ENCODE measurements at places on chromosomes 4 and X.

DNA sequence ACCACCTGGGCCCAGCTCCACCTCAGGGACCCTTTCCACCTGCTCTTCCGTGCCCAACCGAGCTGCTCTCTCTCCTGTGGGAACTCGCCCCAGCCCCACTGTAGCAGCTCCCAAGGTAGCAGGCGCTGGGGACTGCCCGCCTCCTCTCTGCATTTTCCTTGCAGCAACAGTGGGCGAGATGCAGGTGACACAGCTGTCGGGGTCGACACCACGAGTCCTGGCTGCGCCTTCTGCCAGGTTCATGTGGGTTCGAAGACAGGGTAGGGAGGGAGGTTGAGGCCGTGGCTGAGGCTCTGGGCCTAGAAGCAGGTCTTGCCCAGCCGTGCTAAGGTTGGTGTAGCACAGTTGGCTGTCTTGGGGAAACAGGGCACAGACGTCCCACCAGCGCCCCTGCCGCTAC, 245.2 kb upstream of the FSTL5 start:
- DNase-seq = no peak

- no peak for DNase-seq
Observed at GRCh38 chr4:130747842-130748241, 1651.9 kb downstream of the C4orf33 start.

DNA sequence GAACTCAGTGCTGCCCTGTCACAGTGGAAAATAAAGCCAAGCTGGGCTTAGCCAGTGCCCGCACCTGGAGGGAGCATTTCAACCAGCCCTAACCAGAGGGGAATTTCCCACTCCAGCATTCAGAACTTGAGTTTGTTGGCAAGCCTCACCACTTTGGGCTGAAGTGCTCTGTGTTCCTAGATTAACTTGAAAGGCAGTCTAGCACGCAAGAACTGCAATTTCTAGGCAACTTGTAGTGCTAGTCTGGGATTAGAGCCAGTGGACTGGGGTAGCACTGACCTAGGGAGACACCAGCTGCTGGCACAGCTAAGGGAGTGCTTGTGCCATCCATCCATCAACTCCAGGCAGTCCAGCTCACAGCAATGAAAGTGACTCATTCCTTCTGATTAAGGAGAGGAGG, 1060.6 kb upstream of the GRID2 start:
- DNase-seq = no peak

DNA sequence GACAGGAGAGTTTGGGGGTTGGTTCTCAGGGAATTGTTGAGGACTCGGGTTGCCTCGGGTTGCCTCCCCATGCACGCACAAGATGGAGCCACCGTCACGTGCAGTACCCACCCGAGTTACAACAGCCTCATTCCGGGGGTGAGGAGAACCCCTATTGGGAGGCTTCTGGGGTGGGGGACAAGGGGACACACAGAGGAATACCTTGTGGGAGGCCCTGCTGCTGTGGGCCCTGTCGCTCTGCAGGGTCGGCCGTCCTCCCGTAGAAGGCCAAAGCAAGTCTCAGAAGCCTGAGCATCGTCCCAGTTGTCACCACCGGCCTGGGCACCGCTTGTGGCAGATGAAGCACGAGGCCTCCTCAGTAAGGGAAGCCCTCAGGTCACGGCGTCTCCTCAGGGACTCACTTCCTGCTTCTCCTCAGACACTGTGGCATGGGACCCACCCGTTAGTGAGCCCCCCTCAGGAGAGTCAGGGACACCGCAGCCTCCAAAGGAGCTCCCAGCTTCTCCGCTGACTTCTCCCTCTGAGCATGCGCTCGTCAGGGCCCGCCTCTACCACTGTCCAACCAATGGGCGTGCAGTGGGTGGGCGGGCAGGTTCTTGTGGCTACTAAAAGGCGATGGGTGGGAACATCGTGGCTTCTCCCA, at the start of gene CT55:
TSS of gene CT55 (minus strand) at position 522 of the 643 bp plus-strand sequence. CDS start at position 295, 227 bp downstream.
- no peak for DNase-seq

DNA sequence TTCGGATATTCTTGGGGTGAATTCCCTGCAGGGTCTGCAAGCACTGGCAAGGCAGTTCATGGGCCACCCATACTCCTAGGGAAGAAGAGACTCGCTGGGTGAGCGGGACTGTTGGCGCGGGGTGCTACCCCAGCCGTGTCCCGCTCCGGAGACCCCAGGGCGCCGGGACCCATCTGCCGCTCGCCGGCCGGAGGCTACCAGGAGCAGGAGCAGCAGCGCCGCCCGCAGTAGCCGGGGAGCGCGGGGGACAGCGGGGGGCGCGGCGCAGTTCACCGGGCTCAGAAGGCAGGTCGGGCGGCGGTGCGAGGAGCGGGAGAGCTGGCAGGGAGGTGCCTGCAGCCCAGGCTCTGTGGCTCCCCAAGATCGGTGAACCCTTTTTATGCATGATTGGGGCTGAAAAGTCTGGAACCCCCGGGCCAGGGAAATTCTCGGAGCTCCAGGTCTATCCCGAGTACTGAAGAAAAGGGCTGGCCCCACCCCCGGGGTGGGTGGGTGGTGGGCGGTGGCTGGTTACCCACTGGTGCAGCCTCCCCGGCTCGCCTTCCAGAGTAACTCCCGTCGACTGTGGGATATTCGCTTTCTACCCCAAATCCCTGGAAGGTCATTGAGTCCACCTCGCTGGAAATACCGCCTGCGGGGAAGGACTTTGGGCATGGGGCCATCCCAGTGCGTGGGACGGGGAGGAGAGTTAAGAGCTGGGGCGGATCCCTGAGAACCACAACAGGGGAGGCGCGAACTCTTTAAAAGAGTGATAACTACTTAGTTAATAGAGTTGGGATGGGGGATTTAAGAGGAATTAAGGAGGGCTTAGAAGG, 37.6 kb downstream of the PF4 start:
- DNase-seq = no peak

- no peak for DNase-seq
Observed at GRCh38 chr4:137427411-137427810, 104.9 kb downstream of the PCDH18 start.

DNA sequence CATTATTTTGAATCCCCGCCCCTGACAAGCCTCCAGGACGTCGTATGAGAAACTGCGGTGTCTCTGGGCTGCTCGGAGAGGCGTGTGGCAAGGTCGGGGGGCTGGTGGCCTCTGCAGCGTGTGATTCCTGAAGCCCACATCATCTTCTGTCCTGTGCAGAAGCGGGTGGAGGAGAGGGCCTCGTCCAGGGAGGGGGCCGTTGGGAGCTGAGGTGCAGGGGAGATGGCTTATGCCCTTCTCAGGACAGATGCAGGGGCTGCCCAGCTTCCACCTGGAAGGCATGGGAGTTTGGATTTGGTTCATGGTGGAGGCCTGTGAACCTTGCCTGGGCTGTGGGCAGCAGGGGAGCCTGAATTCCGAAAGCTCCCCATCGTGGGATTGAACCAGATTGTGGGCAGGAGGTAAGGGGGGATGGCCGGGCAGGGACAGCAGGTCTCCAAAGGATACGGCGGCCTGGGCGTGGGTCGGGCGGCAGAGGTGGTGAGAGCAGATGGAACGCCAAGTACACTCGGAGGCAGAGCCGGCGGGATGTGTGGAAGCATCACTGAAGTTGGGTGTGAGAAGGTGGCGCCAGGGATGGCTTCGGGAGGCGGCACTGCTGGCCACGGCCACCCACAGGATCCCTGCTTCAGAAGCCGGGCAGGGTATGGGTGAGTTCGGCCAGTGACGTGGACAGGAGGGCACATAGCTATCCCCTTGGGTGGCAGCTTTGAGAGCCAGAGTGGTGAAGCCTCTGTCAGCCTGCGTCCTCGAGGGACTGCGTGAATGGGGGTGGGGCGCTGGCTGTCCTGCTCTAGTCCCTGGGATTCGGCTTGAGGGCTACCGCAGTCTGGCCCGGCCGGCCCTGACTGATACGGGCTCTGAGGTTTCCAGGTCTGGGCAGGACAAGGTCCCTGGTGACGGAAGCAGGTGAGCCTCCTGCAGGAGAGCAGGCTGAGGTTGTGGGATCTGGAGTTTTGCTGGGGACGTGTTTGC, 76.3 kb upstream of the ADRA2C start:
- DNase-seq = no peak

- DNase-seq = no peak
Observed at GRCh38 chr4:3186609-3187008, 62.4 kb upstream of the MSANTD1 start.

DNA sequence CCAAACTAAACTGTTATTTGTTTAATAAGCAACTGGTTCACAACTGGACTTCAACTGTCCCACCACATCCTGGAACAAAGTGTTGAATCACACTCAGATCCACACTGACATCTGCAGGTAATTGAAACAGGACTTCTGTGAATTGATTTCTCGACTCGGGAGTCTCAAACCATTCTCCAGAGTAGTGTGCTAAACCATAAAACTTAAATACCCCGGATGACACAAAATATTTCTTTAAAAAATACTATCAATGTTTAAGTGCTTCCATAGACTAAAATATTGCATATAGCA, 95.4 kb upstream of the PLAC1 start:
- DNase-seq = no peak

DNA sequence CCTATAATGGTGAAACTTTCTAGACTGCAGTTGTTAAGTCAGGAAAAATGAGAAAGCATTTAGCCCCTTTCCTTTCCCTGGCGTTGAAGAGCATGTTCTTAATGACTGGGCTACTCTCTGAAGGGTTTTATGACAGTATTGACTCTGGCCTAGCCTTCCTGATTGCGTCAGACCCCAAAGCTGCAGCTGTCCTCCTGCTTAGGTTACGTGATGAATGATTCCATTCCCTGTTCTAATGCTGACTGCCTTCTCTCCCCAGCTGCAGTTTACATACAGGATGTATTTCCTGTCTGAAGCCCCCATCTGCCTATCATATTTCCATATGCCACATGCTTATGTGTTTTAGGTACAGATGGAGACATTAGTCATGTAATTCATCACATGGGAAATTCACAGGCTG, 105.8 kb upstream of the EGFL6 start:
- no peak for DNase-seq

DNA sequence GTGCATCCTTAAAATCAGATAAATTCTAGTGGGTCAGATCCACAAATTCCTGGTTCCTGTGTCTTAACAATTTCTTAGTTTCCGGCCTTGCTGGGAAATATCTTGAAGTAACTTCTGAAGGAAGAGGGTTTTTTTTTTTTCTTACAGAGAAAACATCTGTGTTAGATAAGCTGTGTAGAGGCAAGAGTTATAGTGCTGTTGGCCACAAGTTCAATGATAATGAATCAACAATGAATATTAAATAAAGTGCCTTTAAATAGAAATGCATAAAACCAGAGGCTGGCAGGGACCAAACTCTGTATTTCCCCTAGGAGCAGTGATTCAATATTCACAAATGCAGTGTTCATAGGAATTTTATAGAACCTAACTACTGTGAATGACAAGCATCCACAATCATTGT, 711.9 kb upstream of the ATOH1 start:
- DNase-seq = no peak

- no peak for DNase-seq
Observed at GRCh38 chrX:96834137-96834536, 49.6 kb upstream of the RPA4 start.

Data from activated CD4-positive, CD25-positive, alpha-beta regulatory T cell treated with anti-CD3 and anti-CD28 coated beads, Interleukin-2, amount 50 U/mL, for 16 hours (primary cell).